ENCODE measurements at places on chromosomes 5 and 9.

DNA sequence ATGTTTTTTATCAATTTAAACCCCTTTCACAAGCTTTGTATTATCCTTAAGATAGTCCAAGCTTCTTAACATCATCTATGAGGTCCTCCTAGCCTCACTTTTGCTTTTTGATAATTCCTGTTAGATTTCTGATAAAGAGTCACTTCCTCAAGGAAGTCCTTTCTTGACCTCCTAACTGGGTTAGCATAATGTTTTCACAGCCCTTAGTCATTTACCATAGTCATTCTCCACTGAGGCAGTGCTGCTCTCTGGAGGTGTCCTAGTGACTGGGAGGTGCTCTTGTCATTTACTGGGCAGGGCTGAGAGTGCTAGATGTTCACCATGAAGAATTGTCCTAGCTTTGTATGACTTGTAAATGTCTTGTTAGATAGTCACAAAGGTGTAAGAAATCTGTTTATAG is 26.4 kb downstream of the TNPO1 start:
- no peak for DNase-seq

DNA sequence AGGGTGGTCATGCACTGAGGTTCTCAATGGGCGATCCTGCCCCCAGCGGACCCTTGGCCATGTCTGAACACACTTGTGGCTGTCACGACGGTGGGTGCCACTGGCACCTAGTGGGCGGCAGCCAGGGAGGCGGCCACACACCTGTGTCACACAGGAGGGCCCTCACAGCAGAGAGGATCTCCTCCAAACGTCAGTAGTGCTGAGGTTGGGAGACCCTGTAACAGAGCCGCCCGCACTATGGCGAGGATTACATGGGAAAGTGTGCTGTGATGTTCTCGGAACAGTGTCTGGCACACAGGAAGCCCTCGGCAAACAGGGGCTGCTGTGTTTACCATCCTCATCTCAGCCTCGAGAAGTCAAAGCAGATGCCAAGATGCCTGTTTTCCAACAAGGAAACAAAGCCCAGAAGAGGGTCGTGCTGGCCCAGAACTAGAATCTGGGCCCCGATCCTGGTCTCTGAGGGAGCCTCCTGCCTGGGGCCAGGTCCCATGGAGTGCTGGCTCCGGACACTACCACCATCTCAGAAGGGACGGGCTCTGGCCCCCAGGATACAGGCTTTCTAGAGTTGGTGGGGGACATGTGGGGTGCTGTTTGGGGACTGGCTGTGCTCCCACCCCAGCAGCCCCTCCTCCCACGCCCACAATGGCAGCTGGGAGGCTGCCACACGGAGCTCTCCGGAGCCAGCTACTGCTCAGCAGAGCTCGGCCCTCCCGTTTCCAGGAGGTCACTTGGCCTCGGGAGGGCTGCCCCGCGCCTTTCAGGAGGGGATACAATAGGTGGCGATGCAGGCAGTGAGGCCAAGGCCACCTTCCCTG is 48.2 kb downstream of the DBH start:
- DNase-seq: no peak

DNA sequence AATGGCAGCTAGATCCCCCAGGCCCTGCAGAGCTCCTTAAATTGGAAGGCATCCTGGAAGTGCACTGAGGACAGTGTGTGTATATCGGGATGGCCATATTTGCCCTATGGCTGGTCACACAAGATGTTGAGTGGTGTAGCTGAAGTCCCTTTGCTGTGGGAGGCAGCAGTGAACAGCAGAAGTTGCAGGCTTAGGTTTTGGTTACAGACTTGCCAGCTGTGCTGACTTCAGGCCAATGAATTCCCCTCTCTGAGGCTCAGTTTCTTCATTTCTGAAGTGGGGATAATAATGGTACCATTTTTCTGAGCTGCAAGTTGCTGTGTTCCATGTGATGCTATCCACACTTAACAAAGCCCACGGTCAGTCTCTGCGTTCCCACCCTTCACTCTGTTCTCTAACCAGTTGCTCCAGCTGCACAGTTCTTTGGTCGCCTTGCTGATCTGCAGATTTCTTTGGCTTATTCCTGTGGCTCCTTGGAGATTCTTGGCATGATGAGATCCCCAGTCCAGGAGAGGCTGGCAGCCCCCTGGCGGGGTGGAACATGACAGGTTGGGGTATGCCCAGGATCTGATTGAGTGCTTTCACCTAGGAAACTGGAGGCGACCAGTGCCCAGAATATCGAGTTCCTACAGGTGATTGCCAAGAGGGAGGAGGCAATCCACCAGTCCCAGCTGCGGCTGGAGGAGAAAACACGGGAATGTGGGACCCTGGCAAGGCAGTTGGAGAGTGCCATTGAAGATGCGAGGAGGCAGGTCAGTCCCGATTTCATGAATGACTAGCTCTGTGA is 6.5 kb upstream of the GLE1 start:
- no peak for DNase-seq

DNA sequence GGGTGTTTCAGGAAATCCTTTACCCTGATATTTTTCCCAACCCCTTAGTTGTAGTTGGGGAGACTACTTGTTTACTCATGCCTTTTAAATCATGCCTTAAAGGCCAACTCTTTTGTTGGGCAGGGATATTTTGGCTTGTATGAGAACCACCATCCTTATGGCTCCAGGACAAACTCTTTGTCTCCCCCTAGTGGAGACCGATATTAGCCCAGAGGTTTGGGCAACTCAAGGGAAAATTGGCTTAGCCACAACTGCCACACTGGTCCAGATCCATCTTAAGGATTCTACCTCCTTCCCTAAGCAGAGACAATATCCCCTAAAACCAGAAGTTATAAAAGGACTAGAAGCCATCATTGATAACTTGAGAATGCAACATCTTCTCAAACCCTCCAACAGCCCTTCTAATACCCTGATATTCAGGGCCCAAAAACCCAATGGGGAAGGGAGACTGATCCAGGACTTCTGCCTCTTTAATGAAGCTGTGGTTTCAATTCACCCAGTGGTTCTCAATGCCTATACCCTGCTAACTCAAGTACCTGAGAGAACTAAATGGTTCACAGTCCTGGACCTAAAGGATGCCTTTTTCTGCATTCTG is 100.9 kb upstream of the HCN1 start:
- DNase-seq: no peak

DNA sequence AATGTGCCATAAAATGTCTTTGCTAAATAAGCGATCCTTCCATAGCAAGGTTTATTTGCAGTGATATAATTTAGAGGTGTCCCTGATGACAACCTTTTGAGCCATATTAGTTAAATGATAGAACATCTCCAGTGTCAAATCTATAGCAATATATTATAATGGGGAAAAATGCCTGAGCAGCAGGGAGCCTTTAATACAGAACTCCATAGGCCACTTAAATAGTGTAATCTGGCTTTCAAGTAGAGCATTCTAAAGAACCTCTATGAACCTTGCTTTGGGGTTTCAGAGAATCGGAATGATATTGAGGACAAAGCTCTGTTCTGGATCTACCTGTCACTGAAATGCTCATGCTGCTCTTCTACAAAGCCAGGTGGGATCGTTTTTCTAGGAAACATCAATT is 96.7 kb upstream of the MEF2C start:
- no peak for DNase-seq

- DNase-seq: no peak
Observed at GRCh38 chr9:72141484-72141883, 7.8 kb upstream of the GDA start.

DNA sequence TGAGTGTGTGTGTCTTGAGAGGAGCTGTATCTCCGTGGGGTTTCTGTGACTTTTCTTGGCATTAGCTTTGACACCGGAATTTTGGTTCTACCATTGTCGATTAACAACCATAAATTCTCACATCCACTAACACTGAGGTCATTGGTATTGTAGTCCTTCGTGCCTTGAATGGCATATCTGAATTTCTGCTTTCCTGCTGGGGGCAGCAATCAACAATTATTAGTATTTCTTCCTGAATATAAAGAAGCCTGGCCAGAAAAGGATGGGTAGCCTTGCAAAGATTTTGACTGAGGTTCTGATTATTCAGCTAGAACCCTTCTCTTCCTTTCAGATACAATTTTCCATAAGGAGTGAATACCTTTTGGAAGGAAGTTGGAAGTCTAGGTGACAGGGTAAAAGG is 33.5 kb upstream of the SHOC1 start:
- DNase-seq: no peak

DNA sequence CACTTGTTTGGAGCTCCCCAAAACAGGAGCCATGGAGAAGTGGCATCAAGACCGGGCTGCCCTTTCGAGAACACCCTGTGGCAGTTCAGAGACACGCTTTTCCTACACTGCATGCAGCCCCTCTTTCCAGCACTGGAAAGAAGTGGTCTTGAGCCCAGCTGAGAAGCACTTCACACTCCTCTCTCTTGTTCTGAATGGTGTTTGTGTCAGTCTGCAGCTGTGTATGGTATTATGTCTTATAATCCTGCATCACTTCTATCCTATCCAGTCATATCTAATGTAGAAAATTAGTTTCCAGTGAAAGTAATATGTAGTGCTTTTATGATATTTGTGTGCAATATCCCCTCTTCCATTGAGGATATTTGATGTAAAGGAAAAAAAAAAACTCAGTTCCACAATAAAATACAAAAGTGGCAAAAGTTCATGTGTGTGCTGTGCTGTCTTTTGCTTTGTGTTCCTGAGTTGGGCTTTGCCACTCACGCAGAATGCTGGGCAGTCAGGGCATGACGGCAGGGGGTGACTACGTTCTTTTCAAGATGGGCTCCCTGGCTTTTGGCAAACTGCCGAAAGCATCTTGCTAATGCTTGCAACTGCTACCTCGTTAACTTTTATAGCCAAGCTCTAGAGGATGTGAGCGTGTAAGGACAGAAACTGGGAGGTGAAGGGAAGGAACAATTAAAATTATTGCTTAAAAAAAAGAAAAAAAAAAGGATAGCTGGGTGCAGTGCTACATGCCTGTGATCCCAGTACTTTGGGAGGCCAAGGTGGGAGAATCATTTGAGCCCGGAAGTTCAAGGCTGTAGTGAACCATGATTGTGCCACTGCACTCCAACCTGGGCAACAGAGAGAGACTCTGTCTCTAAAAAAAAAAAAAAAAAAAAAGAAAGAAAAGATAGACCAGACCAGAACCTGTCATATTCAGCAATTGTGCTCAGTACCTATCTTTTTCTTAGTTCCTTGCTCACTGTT is 102.2 kb downstream of the MAP1B start:
- no peak for DNase-seq

Data from stimulated activated CD8-positive, alpha-beta memory T cell treated with anti-CD3 and anti-CD28 coated beads, Interleukin-15, amount 100 ng/mL, for 48 hours (primary cell).